ENCODE measurements at places on chromosomes 6 and 20. TPM values are rescaled to one million over a fixed set of nuclear protein-coding genes. Genes with fewer than 3 reads are reported as not detected.

DNA sequence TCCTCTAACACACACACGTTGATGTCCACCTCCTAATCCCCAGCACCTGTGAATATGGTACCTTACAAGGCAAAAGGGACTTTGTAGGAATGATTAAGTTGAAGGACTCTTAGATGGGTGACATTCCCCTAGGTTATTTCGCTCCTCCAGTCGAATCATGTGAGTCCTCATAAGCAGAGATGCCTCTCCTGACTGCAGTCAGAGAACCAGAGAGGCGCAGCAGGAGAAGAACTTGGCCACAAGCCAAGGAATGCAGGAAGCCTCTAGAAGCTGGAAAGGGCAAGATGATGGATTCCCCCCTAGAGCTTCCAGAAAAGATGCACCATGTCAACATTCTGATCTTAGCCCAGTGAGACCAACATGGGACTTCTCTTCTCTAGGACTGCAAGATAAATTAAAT is 133.1 kb upstream of the PTPRT start:
- DNase-seq: no peak

- DNase-seq: no peak
Measured at GRCh38 chr6:53440336-53440945, 91.7 kb upstream of the ELOVL5 start.

SIRPB2 gene
- not detected for total RNA-seq

- DNase-seq: no peak
Measured at GRCh38 chr6:157054531-157054979, 268.8 kb downstream of the TMEM242 start.

DDR1 gene
- 178 TPM for total RNA-seq

- DNase-seq: no peak
Measured at GRCh38 chr20:39700528-39700927, 738.4 kb downstream of the DHX35 start.

DNA sequence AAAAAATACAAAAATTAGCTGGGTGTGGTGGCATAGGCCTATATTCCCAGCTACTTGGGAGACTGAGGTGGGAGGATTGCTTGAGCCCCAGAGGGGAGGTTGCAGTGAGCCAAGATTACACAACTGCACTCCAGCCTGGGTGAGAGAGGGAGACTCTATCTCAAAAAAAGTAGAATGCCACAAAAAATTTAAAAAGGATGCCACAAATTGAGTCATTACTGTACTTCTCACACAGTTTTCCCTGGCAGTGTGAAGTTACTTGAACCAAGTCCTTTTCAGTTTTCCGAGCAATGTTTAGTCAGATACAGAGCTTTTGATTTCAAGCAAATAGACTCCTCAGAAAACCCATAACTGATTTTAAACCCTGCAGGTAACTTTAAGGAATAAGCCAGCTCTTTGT is 53.3 kb downstream of the TNFRSF21 start:
- DNase-seq: no peak

DNA sequence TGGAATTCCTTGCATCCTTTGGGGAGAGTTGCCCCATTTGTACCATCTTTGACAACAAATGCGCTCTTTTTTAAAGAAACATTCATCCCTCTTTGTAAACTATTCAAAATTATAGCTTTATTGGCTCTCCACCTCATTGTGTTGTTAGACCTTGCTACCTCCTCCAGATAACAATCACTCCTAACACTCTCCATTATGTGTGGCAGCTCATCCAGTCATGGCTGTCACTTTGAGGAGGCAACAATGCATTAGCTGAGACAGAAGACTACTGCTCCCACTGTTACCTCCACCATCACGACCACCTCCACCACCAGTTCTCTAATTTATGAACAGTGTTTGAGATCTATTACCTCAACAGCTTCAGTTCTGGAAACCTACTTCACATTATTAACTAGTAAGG is 339.1 kb downstream of the FRK start:
- no peak for DNase-seq

RSPO3 gene
- total RNA-seq: not detected

GJE1 gene
- not detected for total RNA-seq

Measured in neural crest cell (in vitro differentiated cells).